ENCODE measurements at places on chromosomes 16 and 17.

GRCh38 chr17:78972507-78973105 is 7.1 kb downstream of the LGALS3BP start:
- DNase-seq = no peak

GRCh38 chr17:81231121-81231645 is 7.7 kb downstream of the TEPSIN start:
- DNase-seq = no peak

GRCh38 chr16:426115-426905 is 861 bp downstream of the RAB11FIP3 start:
- no peak for DNase-seq

- DNase-seq = no peak
These were observed 39.7 kb downstream of the TBCD start for GRCh38 chr17:82791532-82791931.

GRCh38 chr16:24771132-24771778 is 41.8 kb downstream of the TNRC6A start:
- DNase-seq = no peak

DNA sequence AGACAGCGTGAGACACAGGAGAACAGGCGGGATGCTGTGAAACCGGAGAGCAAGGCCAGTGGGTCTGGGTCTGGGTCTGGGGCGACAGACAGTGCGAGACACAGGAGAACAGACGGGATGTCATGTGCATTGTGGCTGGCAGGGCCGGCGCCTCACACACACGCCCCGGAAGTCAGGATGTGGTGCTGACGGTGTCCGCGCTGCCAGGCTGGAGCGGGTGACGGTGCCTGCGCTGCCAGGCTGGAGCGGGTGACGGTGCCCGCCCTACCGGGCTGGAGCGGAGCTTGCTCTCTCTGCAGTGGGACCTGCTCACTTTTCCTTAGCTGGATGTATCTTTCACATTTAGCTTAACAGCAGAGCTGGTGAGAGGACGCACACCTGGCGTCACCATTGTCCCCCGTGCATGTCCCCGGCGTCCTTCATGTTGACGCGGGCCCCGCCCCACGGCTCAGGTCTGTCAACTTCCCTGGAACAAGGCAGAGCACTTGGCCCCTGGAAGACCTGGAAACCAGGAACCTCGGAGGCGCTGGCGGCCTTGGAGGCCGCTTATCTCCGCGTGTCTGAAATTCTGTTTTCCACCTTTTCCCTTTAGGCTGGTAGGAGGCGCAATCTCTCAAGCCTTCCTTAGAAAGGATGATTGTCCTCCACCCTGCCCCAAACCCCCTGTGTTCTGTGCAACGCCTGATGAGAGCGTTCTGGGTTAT is 43.0 kb upstream of the ZNF750 start:
- DNase-seq = peak; percentile 58

DNA sequence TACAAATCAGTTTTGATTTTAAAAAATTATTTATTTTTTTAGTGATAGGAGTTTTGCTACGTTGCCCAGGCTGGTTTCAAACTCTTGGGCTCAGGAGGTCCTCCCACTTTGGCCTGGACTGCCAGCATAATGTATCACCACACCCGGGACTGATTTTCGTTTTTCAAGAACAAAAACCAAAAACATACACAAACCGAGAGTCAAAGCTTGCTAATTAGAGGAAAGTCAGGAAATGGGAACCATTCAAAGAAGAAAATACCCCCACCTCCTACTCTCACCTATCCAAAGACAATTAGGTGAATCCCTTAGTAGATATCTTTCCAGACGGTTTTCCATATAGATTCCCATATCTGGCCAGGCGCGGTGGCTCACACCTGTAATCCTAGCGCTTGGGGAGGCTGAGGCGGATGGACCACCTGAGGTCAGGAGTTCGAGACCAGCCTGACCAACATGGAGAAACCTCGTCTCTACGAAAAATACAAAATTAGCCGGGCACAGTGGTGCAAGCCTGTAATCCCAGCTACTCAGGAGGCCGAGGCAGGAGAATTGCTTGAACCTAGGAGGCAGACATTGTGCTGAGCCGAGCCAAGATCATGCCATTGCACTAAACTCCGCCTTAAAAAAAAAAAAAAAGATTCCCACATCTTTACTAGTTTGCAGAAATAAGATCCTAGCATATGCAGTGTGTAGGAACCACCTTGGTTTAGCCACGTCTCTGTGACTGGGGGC is 883 bp upstream of the SPN start:
- DNase-seq = no peak

DNA sequence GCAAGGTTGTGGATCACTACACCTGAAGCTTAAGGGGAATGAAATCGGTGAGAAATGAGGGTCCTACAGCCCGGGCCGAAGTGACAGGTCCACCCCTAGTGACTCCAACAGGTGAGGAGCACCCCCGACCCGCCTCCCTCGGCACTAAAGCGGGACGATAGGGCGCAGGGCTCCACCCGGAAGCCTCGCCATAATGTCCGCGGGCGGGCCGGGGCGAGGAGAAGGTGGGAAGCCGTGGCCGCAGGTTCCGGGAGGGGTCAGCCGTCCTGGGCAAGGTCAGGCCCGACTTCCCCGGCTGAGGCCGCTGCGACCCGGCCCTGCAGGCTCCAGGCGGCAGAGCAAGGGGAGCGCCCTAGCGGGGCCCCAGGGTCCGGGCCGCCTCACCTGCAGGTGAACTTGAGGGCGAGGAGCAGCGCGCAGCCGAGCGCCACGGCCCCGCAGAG is 543 bp downstream of the TXNDC11 start:
- DNase-seq = peak; percentile 32

DNA sequence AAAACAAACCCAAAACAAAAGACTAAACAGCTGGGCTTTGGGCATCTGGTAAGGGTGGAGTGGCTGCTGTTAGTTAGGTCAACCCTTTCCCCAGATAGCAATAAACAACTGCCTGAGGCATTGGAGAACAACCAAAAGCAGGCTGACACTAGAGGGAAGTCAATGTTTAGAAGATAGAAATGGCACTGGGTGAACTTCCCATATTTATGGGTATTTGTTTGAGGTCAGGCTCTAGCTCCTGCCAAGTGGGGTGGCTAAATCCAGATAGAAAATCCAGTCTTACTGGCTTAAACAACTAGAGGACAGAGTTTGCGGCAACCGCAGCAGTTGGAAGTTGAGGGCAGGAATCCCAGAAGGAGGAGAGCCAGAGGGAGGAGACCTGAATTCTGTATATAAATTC is 79.4 kb downstream of the SDK2 start:
- DNase-seq = no peak

DNA sequence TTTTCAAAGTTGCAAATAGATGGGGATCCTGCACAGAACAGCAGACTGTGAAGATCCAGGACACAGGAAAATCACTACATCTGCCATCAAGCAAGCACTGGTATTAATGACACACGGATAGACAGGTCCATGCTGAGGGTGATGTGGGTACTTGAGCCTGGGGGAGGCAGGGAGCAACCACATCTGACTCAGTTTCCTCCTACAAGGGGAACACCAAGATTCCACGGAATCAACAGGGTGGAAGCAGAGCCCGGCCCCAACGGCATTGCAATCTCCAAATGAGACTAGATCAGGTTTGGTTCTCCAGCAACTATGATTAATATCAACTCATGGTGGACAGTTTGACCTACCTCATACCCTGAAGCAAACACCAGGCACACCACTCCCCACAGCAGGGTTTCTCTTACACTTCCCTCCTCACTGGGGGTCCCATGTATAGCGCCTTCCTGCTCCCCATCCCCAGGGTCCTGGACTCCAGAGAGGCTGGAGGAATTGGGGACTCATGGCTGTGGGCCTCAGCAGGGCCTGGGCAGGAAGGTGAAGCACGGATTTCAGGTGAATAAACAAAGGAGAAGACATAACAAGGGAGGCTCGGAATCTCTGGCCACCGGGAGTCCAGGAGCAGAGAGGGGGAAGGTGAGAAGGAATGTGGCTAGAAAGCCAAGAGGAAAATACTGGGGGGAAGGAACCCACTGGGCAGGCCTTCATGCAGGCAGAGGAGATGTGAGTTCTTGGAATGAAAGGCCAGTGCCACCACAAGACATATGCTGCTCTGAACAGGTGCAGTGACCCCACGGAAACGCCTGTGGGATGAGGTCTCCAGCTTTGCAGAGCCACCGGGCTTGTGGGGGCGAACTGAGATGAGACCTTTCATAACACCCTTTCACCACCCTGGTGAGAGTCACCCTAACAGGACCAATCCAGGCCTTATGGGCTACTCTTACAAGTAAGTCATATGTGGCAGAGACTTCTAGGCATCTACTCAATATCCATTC is 29.5 kb upstream of the PIK3R6 start:
- no peak for DNase-seq

DNA sequence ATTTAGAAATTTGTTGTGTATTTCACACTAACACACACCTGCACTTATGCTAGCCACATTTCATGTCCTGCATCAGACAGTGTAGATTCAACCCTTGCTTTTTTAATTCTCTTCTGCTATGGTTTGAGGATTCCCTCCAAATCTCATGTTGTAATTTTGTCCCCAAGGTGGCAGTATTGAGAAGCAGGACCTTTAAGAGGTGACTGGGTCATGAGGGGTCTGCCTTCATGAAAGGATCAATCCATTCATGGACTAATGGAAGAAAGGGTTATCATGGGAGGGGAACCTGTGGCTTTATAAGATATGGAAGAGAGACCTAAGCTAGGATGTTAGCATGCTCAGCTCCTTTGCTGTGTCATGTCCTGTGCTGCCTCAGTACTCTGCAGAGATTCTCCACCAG is 1032.2 kb downstream of the CDH11 start:
- no peak for DNase-seq

DNA sequence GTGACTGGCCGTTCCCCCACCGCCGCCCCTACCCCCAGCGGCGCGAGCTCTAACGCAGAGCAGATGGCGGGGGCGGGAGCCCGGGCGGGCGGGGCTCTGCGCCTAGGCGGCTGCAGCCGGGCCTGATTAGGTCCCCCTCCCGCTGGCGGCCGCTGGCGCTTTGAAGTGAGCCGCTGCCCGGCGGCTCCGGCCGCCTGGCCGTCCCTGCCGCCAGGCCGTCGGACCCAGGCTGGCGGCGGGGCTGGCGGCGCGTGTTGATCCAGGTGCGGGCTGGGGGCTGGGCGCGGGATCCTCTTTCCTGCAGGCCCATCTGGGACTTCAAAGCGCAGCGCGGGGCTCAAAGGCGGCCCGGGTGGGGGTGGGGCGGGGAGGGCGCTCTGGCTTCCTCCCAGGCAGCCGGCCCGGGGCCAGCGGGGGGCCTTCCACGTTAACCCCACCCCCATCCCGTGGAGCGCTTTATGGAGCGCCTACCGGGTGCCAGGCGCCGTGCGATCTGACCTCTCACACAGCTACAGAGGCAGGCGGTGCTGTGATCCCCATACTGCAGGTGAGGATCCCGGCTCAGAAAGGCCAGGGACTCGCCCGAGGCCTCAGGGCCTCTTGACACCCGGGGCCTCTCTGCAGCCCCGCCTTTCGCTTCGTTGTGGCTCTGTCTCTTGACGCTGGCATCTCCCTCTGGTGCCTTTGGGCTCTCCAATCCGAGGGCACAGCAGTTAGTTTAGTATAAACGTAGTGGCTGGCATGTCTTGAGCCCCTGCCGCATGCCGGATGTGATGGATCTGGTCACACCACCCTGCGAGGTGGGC is 80.0 kb upstream of the NKD1 start:
- DNase-seq = no peak

DNA sequence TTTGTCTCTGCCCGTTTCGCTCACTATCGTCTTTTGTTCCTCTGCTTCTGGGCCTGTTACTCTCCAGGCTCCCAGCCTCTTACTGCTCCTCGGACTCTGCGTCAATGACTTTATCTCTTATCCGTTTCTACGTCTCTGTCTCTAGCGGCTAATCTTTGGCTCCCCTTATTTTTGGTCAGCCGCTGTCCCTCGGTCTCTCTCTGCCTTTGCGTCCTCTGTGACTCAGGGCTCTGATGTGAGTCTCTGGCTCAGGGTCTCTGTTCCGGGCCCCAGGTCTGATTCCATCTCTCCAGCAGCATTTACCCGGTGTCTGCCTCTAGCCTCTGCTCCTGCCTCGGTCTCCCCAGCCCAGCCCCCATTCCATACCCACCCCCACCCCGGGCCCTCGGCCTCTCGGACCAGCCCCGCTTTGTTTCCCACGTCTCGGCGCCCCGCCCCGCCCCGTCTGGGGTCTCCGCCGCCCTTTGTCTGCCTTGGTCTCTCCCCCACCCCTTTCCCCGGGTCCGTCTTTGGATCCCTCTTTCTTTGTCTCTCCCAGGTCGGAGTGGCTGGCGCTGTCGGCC is 547 bp upstream of the ZNF48 start:
- DNase-seq = no peak

DNA sequence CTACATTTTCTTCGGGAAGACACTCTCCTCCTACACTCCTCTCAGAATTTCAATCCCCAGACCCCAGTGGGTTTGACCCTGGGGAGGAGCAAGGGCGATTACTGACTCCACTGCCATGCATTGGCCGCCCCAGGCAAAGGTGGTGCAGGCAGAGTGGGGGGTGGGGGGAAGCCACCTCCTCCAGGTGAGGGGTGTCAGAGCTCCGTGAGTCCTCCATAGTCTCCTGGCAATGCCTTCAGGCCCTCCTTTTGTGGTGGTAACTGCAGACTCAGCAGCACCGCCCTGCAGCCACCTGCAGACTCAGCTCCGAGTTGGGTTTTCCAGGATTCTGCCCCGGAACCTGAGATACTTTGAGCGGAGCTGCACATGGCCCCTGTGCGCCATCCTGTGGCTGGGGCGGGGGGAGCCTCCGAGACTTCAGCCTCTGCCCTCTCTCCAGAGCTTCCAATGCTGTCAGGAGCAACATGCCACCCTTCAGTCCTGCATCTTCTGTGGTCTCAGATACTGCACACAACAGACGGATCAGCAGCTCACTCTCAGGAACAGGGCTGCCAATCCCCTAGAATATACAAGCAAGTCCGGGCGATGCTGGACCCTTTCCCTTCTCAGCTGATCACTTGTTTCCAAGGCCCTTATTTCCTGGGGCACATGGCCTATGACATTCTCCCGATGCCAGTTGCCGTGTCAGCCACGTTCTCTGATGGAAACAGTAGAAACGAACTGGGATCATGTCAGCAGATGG is 2.4 kb upstream of the SLC47A2 start:
- DNase-seq = no peak

GRCh38 chr17:29061036-29061435 is 18.1 kb downstream of the PIPOX start:
- DNase-seq = no peak

DNA sequence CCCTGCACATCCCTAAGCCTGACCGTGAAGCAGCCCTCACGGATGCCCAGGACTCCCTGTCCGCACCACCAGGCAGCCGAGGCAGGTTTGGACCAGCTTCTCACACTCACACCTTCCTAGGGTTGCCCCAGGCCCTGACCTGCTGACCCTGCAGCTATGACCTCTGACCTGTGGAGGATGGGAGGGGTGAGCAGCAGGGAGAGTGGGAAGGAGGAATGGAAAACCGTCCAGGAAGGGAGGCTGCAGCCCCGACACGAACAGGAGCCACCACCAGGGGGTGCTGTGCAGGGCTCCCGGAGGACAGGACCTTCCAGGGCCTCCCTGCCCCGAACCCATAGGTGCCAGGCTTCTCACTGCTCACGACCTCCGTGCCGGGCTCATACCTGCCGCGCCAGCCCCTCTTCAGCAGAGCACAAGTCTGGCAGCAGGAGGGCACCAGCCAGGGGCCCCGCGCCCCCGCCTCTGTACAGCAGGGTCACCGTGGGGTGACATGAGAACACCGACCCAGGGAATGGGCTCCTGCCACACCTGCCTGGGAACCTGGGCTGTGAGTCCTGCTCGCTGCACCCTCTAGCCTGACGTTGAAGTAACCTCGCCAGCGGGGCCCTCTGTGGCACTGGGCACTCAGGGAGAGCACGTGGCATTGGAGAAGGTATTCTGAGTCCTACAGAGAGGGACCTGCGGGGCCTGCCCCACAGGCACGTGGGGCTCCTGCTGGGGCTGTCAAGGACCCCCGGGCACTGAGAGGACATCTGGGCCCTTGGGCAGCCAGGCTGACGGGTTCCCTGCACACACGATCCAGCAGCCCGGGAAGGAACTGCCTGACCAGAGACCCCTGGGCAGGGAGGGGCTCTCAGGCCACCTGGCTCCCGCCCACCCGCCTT is 37.6 kb downstream of the CTU2 start:
- DNase-seq = peak; percentile 53

Measured in stimulated activated CD8-positive, alpha-beta memory T cell treated with anti-CD3 and anti-CD28 coated beads, Interleukin-12 subunit alpha, Interleukin-12 subunit beta, amount 100 ng/mL, for 4 hours (primary cell).